Right lung (tissue), 10 donors: ENCODE measurements at places on chromosomes 13 and 19.

DNA sequence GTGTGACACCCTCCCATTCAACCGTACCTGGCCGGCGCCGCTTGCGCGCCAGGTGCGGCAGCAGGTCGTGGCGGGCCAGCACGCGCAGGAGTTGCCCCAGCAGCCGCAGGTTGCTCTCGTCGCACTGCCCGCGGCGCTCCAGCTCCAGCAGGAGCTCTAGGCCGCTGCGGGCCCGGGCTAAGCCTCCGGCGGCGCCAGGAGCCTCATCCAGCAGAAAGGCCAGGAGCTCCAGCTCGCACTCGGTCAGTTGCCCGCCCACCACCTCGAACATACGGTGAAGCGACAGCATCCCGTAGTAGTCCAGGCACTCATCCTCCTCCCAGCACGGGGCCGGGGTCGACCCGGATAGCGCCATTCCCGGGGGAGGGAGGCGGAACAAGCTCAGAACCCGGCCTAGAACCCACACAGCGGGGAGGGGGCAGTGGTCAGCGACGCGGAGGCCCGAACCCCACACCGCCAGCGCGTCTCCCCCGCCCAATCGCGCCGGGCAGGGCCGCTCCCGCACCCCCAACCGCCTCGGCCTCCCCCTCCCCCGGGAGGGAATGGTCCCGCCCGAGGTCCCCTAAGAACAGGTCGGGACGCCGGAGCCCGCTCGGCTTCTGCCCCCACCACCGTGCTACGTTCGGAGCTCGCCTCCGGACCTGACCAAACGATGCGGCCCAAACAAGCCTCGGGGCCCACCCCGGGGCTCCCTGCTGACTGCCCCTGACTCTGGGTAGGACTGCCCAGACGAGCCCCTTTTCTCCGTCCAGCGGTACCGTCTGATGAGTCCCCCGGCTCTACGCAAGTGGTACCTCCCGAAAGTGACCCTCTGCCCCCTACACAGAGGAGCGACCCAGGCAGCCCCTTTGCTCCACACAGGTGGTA is 591 bp downstream of the DEDD2 start:
- peak; percentile 9 for DNase-seq

DNA sequence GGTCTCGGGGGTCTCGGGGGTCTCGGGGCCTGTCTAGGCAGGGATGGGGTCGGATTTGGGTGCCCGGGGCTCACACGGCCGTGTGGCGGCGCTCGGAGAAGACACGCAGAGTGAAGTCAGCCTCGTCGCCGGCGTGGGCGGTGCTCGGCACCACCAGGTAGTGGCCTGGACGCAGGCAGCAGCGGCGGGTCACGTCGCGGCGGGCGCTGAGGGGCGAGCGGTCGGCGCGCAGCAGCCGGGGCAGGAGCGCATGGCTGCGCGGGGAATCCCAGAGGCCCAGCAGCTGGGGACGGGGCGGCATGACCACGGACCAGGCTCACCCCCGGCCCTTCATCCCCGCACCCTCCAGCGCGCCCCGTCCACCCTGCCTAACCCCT is 8.2 kb downstream of the CAPN12 start:
- no peak for DNase-seq

GRCh38 chr13:90565985-90566713 is 781.3 kb upstream of the MIR17HG start:
- DNase-seq = no peak

GRCh38 chr13:22194106-22194805 is 523.4 kb downstream of the FGF9 start:
- no peak for DNase-seq

DNA sequence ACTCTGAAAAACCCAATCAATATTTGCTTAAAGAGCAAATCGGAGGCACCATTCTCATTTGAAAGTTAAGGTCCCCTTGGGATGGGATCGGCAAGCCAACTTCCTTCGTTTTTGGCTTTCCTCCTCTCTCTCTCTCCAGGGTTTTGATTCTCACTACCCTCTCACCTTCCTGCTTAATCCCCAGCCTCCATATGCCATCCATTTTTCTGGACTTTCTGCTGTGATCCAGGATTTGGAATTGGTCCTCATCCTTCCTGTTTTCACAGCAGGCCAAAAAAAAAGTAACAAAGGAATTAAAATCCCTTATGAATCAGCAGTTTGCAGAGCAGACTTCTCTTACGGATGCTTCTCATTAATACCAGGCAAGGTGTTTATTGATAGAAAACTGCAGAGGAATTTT is 283.1 kb upstream of the TMTC4 start:
- DNase-seq = no peak

DNA sequence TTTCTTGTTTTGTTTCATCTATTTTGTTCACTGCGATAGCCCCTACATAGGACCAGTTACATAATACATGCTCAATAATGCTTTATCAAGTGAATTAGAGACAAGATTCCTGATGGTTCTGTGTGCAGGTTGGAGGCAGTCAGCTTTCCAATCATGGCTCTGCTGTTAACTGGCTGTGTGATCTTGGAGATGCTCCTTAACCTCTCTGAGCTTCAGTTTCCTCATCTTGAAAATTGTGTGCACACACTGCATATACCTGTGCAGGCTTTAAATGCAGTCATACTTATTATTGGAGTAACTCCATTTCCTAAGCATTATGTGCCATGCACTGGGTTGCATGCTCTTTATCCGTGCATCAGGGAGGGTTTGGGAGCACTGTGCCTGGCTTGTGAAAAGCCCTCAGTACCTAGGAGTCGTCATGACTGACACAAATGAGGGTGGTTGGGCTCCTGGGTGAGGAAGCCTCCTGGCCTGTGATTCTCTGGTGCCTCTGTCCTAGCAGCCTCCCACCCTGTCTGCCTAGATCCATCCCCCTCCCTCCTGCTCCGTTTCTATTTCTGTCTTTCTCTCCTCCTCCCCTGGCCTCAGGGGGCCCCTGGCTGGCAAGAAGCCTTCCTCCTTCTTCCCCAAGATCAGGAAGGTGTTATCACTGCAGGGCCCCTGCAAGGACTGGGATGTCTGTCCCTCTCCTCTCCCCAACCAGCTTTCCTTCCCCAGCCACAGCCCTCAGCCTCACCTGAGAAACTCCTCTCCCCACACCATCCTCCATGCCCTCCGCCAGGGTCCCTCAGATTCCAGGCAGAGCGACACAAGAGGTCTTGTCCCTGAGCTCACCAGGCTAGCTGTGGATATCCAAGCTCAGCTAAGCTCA is 8.7 kb downstream of the IFNL1 start:
- DNase-seq = no peak

DNA sequence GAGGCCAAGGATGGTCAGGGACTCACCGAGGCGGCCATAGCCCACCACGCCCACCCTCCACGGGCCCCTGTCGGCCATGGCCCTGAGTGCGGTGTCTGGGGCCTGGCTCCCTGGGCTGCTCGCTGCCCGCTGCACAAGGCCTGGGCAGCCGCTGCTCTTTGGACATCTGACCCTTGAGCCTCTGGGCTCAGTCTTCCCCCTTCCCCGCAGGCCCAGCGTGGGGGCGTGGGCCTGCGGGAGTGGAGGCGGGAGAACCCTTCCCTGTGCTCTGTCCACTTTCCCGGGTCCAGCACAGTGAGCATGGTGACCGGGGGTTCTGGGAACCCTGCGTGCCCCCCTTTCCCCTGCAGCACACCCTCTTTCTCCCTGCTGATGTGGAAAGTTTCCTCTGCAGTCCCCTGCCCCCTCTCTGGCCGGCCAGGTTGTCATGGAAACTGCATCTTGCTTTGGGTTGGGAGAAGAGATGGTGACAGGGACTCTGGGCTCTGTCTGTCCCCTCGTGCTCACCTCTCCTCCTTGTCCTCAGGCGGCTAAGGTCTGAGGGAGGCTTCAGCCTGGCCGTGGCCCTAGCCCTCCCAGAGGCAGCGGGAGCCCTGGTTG is at the start of gene ASPDH:
Gene ASPDH (minus strand): TSS at position 168 of the 600 bp plus-strand sequence. CDS start 90 bp downstream, at position 78.
- no peak for DNase-seq

GRCh38 chr13:57123681-57124080 is 17.0 kb upstream of the PRR20A start:
- peak; percentile 19 for DNase-seq

- no peak for DNase-seq
These were observed 828 bp upstream of the PBX4 start for GRCh38 chr19:19619181-19619848.

DNA sequence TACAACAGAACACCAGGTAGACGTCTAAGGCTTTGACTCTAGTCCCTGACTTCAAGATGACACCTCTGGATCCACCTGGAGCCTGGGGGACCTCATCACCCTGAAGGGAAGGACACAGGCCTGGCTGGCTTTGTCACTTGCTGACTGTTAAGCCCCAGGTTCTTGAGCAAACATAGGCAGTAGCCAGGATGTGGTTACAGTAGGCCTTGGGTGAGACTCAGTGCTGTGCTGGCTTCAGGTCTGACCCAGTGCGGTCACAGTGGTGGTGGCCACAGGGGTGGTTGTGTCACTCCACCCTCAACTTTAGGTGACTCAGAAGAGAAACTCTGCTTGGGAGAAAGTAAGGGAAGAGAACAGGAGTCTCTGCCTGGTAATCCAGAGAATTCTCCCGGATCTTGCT is 497.8 kb downstream of the UQCRFS1 start:
- DNase-seq = no peak

GRCh38 chr19:18698321-18699167 is 15.1 kb downstream of the CRTC1 start:
- DNase-seq = no peak

DNA sequence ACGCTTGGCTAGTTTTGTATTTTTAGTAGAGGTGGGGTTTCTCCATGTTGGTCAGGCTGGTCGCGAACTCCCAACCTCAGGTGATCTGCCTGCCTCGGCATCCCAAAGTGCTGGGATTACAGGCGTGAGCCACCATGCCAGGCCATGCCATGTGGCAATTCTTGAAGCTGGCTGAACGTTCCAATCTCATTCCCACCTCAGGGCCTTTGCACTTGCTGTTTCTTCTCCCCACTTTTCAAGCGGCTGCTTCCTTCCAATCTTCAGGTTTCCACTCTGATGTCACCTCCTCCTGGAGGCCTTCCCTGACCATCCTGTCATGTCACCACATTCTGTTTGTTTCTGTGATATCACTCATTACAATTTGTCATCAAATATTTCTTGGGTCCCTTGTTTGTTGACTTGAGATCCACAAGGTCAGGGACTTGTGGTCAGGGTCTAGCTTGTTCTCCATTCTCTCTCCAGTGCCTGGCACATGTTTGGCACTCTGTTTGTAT is 4.2 kb downstream of the EPOR start:
- no peak for DNase-seq

- peak; percentile 26 for DNase-seq
These were observed 1.9 kb upstream of the C1QTNF9 start for GRCh38 chr13:24307211-24308067.

- no peak for DNase-seq
These were observed 56.7 kb downstream of the STARD13 start for GRCh38 chr13:33228648-33229445.

- DNase-seq = peak; percentile 46
These were observed 781 bp downstream of the QPCTL start for GRCh38 chr19:45693106-45693788.
